Stimulated activated CD4-positive, alpha-beta T cell treated with anti-CD3 and anti-CD28 coated beads, Interleukin-4, amount 100 ng/mL, for 24 hours (primary cell): ENCODE measurements at places on chromosomes 2 and 18.

DNA sequence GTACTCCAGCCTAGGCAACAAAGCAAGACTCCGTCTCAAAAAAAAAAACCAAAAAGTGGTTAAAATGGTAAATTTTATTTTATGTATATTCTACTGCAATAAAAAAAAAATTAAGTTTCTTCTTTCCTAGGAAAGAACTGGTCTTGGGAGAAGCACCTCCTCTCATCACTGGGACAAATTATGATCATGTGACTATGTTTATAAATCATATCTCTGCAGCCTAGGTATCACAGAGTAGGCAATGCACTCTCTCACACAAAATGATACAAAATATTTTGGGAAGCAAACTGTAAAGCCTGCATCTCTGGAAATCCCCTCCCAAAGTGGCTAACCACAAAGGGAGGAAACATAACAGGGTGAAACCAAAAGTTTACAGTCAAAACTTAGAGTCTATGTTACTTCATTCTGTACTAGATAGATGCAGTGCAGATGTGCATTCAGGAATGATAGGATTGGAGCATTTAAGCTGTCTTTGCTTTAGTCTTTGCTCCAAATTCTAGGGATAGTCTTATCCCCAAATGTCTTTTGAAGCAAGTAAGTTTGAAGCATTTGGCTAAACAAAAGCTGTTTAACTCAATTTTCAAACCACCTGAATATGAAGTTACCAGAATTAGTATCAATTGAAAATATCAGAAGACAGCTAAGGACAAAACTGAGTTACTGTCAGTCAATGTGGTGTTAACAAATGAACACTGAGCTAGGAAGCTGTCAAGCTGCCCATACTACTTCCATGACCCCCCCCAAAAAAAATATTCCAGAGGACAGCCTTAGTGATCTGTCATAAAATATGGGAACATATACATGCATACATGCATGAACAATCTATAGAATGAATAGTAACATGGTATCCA is 21.1 kb upstream of the MALT1 start:
- peak; percentile 61 for DNase-seq

GRCh38 chr2:46846536-46846935 is 69.1 kb downstream of the MCFD2 start:
- no peak for DNase-seq

- no peak for DNase-seq
Measured at GRCh38 chr2:218391202-218391601, 8.5 kb upstream of the CTDSP1 start.

- DNase-seq, result no peak
Measured at GRCh38 chr2:182763311-182763912, 47.4 kb downstream of the DNAJC10 start.

DNA sequence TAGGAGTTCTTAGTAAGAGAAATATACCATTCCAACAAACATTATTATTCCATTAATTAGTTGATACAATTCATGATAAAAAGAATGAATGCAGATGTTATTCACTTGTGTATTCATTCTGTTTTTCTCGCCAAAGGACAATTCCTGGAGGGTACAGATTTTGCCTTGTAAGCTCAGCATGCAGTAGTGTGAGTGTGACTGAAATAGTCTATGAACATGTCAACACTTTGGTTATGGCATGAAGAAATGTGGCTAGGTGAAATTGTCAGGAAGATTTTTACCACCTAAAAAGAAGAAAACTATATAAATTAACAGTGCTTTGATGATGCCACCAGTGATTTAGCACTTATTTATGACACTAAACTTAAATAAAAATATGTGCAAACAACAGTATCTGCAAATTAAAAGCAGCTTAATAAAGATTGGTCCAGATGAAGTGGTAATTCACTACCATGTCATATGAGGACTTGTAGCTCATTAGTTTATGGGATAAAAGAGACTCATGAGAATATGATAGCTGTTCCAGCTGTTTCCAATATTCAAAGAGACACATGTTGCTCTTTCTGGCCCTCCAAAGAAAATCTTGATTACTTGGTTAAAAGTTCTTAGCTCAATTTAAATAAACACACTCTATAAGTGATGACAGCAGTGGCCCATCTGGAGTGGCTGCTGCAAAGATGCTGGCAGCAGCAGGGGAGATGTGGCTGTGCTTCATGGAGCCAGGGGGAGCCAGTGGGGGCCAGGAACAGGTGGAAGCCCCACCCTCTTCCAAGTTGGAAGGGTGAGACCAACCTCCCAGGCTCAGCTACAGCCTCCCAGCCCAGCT is 165.0 kb downstream of the CDH19 start:
- DNase-seq, result no peak

DNA sequence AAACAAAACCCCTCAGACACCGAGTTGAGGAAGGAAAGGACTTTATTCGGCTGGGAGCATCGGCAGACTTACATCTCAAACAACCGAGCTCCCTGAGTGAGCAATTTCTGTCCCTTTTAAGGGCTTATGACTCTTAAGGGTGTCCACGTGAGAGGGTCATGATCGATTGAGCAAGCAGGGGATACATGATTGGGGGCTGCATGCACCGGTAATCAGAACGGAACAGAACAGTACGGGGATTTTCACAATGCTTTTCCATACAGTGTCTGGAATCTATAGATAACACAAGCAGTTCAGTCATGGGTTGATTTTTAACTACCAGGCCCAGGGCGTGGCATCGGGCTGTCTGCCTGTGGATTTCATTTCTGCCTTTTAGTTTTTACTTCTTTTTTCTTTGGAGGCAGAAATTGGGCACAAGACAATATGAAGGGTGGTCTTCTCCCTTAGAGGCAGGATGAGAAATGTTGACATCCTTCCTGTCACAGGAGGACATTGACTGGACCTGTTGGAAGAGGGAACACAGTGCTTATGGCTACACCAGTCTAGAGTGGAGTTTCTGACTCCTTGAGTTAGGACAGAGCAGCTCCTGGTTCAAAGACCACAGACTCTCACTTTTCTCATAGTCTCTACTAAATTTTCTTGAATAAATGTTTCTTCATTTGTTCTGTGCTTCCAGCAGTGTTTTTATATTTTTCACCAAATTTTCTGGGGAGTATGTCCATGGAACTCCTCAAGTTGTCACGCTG is 35.8 kb downstream of the SPOPL start:
- DNase-seq, result no peak

- no peak for DNase-seq
Measured at GRCh38 chr2:237178396-237178795, 92.7 kb downstream of the COPS8 start.

- DNase-seq, result no peak
Measured at GRCh38 chr2:236161082-236161462, 7.1 kb downstream of the GBX2 start.

- DNase-seq, result no peak
Measured at GRCh38 chr2:66057844-66058243, 377.1 kb upstream of the MEIS1 start.

DNA sequence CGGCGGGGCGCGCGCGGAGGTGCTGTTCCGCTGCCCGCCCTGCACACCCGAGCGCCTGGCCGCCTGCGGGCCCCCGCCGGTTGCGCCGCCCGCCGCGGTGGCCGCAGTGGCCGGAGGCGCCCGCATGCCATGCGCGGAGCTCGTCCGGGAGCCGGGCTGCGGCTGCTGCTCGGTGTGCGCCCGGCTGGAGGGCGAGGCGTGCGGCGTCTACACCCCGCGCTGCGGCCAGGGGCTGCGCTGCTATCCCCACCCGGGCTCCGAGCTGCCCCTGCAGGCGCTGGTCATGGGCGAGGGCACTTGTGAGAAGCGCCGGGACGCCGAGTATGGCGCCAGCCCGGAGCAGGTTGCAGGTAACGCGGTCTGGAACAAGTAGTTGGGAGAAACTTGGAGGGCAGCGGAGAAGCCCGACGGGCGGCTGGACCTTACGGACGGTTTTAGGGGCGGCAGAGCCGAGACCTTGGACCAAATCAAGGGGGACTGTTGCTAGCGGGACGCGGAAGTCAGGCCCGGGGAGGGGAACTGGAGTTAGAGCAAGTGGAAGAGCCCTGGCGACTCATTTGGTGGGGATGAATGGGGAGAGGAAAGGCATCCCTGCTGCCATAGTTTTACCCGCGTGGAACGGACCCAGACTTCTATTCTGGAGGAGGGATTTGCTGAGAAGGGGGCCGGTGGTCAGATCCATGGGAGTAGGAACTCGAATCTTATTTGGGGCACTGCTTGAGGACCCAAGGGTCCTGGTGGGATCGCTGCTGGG is 573 bp downstream of the IGFBP2 start:
- DNase-seq, result no peak

DNA sequence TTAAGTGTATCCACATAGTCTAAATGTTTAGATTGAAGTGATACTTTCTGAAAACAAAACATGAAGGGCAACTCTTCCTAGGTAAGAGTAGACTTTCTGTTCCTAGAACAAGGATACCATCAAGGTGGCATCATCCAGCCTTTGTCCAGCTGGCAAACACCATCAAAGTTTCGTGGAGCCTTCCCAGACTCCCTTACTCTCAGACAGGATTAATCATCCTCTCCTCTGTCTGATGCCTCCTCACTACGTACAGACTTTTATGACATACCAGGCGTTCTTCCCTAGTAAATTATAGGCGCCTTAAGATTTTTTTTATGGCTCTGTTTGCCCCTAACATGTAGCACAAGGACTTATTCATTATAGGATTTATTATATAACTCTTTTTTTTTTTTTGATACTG is 29.4 kb upstream of the ASNSD1 start:
- DNase-seq, result no peak

GRCh38 chr2:43345391-43345813 is 119.0 kb upstream of the ZFP36L2 start:
- no peak for DNase-seq

DNA sequence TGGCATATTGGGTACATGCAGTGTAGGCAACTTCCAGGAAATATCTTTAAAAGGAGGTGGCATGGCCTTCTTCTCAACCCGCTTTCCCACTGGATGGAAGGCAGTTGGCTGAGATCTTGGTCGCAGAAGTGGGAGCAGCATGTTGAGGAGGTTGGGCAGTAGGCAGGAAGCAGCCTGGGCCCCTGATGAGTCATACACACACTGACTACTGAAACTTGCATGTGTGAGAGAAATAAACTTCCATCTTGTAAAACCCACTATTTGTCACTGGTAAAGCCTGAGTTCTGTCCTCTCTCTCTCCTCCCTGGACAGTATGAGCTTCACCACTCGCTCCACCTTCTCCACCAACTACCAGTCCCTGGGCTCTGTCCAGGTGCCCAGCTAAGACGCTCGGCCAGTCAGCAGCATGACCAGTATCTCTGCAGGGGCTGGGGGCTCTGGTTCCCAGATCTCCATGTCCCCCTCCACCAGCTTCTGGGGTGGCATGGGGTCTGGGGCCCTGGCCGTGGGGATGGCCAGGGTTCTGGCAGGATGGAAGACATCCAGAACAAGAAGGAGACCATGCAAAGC is 233.8 kb upstream of the SPRED2 start:
- DNase-seq, result no peak

DNA sequence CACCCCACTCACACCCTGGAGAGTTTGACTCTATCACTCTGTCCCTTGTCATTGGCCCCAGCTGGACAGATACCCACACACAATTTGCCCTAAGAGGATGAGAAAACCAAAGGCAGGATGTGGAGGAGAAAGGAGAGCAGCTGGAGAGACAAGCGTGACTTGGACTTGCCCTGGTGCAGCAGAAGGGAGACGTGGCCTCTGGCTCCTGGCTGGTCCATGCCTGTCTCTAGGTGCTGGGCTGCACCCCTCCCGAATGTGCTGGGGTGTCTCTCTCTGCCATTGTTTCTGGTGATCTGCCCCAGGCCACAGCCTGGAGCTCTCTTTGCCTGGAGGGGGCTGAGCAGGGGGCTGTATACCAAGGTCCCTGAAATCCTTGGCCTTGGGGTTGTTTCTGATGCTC is 88.7 kb upstream of the HDAC4 start:
- DNase-seq, result no peak

GRCh38 chr2:187194049-187194448 is 254.0 kb downstream of the CALCRL start:
- DNase-seq, result no peak

- DNase-seq, result no peak
Measured at GRCh38 chr2:205596581-205596980, 85.7 kb upstream of the NRP2 start.

DNA sequence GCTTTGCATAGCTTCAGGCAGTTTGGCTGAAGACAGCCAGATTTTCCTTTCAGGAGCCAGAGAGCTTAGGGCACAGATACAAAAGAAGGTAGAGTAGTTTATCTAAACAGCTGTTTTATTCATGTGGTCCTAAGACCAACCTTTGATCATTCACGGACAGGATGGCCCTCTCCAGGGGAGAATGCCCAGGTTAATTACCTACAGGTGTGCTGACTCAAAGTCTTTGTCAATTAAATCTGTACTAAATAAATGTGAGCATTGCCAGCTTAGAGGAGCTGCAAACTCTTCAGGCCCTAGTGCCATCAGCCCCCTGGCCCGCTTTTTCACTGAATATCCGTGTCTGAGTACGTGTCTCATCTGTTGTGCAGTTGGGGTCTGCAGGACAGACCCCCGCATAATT is 554.7 kb downstream of the NUP35 start:
- DNase-seq, result no peak

- no peak for DNase-seq
Measured at GRCh38 chr2:79640001-79640400, 127.2 kb downstream of the CTNNA2 start.

DNA sequence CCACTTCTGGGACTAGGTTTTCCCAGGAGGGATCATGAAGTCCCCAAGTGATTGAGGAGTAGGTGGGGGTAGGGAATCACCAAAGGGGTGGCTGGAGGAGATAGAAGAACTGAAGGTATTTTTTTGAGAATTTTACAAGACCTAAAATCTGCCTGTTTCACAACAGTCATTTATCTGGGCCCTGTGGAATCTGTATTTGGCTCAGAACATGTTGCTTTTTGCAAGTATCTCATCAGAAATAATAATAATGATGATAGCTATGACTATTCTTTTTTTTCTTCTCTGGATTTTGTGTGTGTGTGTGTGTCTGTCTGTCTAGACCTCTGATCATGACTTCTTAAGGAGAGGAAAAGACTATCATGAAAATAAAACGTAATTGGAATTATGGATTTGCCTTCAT is 13.9 kb downstream of the STON1 start:
- DNase-seq, result no peak

GRCh38 chr2:237977380-237977779 is 10.6 kb downstream of the UBE2F start:
- no peak for DNase-seq

- DNase-seq, result no peak
Measured at GRCh38 chr2:41791523-41791922, 256.3 kb upstream of the PKDCC start.

DNA sequence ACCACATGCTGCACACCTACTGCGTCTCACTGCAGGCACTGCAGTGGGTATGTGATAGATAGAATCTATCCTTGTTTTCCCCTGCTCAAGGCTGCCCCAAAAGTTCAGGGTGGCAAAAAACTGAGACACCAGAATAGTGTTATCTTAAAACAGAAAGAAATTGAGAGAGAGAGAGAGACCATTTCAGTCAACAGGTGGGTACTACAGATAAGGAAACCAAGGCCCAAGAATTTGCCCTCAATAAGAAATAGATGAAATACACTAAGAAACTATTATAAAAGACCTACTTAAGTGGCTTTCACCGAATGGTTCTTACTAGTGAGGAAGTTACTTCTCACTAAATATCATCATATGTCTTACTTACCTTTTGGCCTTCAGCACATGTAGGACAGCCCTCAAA is 27.9 kb downstream of the EPG5 start:
- no peak for DNase-seq

- no peak for DNase-seq
Measured at GRCh38 chr18:40056079-40056692, 1898.8 kb upstream of the PIK3C3 start.

GRCh38 chr2:220076734-220077133 is 449.3 kb downstream of the SLC4A3 start:
- DNase-seq, result no peak
